ENCODE measurements at places on chromosomes 3 and 15.

DNA sequence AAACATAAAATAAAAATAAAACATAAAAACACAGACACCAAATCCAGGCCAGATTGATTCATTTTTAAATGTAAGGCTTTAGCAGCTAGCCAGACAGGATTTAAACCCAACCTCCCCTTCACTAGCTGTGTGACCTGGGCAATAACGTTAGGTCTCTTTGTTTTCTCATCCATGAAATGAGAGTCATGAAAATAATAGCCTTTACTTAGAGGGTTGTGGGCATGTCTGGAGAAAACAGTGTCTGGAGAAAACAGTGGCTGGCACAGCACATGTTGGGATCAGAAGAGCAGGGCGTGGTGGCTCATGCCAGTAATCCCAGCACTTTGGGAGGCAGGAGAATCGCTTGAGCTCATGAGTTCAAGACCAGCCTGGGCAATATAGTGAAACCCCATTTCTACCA, 1.9 kb upstream of the DPPA4 start:
- no peak for DNase-seq

GRCh38 chr15:74403991-74404563, 29.7 kb downstream of the SEMA7A start:
- no peak for DNase-seq

DNA sequence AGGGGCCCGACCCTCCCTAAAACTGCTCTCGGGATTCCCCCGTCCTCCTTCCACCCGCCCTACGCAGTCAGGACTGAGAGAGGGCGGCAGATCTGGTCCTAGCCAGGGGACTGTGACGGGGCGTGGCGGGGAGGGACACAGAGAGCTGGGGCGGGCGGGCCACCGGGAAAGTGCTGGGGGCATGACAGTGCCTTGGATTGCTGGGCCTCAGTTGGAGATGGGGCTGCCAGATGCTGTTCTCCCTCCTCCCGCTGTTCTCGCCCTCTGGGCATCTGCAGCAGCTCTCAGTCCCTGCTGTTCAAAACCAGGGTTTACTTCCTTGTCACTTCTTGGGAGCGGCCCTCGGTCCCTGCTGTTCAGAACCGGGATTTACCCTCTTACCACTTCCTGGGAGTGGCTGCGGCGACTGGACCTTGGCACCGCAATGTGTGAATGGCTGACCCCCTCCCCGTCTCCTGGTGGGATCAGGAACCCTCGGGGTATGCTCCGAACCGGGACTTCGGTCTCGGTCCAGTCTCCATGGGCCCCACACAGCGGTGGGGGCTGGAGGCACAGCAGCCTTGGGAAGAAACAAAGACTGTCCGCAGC, 1.8 kb upstream of the RPP25 start:
- no peak for DNase-seq

DNA sequence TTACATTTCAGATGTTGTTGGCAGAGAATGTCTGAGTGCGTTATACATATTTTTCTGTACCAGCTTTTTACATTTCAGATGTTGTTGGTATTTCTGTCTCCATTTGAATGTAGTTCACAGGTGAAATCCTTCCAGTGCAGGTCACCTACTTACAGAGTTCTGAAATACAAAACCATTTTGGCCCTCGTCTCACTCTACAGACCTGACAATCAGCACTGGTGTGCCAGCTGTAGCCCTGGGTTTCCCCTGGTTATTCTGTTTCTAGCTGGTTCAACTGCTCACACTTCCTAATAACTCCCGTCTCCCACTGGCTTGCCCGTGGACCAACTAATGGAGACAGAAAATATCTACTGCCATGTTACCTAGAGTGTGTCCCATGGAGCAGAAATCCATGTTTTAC, 87.5 kb upstream of the CDIN1 start:
- DNase-seq: no peak

- no peak for DNase-seq
These were observed 37.2 kb downstream of the MGLL start for GRCh38 chr3:127784865-127785710.

DNA sequence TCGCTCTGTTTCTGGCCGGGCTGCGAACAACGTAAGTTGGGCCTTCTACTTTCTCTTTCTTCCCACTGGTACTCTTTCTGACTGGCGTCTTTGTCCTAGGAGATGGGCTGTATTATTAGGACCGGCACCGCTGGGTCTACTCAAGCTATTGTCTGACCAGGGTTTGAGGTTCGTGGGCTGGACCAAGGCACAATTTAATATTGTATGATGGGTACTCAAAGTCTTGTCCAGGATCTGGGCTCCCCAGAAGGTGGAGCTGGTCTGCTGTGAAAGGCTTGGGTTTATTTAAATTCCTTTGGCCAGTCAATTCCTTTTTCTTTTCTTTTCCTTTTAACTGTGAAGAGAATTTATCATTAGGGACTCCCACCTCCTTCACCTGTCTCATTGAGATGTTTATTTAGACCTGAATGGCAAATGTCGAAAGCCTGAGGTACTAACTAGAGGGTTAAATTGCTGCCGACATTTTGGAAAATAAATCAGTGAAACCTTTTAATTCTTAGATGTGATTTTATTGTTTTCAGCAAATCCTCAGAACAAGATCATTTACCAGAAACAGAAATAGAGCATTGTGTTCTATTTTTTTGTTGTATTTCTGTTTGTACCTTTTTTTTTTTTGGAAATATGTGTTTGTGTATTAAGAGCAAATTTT, 410 bp downstream of the LRRC49 start:
- DNase-seq: no peak

- DNase-seq: no peak
These were observed 23.9 kb upstream of the HEG1 start for GRCh38 chr3:125079675-125080045.

- DNase-seq: no peak
These were observed 189.6 kb downstream of the ARRDC4 start for GRCh38 chr15:98150084-98150483.

DNA sequence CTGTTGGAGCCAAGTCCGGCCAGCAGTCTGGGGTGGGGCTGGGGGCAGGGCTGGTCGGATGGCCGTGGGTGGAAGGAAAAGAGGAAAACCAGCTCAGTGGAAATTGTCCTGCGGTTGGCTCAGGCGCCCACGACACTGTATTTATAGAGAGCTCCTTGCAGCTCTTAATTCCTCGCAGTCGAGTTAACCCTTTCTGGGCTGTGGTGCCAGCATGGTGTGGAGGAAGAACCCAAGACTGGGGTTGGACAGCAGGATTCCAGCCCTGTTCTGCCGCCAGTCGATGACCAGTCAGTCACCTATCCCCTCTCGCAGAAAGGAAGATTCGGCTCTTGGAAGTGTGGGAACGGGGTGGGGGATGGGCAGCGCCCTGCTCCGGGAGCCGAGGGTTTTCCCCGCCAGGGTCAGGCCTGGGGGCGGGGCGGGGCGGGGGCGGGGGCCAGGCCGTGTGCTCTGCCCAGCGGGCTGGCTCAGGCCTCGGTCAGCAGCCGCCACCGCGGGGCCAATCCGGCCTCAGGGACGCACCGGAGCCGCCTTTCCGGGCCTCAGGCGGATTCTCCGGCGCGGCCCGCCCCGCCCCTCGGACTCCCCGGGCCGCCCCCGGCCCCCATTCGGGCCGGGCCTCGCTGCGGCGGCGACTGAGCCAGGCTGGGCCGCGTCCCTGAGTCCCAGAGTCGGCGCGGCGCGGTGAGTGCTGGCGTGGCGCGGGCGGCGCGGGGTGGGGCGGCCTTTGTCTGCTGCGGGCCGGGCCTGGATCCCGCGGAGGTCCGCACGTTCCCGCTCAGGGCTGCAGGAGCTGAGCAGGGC, at the start of gene CD276:
Gene CD276 (plus strand): TSS at position 607 of the 804 bp plus-strand sequence. CDS start 15,257 bp downstream, outside the sequence.
- DNase-seq: no peak

DNA sequence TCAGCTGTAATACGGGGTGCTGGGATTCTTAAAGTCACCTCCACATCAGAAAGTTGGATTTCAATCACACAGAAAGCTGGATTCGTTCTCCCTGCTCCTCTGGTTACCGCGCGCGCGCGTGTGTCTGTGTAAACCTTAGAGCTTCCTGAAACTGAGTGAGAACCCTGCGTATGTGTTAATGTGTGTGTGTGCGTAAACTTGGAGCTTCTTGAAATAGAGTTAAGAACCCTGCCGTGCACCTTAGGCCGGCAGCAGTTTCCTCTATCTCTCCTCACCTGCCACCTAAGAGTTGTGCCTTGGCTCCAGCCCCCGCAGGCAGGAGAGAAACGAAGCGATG, 531 bp downstream of the LZTFL1 start:
- DNase-seq: no peak

GRCh38 chr3:61520966-61521628, 40.3 kb upstream of the PTPRG start:
- DNase-seq: no peak

DNA sequence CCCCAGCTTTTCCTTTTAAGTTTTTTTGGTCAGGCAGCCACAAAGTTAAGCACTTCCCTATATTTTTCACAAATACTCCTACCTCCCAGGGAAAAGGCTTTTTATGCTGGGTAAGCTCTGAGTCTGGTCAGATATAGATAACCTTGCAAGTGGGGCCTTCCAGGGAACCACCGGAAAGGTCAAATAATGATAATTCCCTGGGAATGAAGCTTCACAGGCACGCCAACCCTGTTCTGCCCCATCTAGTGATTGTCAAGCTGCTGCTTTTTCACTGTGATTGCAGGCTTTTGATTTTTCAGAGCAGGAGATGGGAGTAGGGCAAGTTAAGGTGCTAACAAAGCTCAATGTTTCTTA, 121.0 kb downstream of the ZNF609 start:
- no peak for DNase-seq

- no peak for DNase-seq
These were observed 14.7 kb downstream of the CHD2 start for GRCh38 chr15:92914768-92915221.

- no peak for DNase-seq
These were observed 11.0 kb upstream of the FILIP1L start for GRCh38 chr3:100125161-100125938.

DNA sequence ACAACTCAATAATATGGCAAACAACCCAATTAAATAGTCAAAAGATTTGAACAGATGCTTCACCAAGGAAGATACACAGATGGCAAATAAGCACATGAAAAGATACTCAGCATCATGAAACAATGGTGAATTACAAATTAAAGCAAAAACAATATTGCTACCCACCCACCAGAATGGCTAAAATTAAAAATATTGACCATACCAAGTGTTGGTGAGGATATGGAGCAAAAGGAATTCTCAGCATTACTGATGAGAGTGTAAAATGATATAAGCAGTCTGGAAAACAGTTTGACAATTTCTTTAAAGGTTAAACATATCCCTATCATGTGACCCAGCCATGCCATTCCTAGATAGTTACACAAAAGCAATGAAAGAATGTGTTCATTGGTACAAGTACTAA, 5.7 kb upstream of the PXYLP1 start:
- DNase-seq: no peak

DNA sequence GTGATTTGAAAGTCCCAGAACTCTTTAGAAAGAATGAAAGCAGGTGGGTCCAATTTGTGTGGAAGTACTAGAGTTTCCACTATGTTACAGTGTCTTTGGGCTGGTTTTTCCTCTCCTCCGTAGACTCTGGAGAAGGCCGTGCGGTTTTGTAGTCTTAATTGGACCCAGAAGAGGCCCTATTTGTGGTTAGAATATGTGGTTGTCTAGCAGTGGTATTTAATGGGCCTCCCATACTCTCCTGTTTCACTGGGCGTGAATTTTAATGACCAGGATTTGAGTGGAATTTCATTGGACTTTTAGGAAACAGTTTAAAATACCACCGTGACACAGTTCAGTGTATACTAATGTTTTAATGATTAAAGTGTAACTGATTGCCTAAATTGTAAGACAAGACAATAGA, 182.3 kb downstream of the BBX start:
- no peak for DNase-seq

- no peak for DNase-seq
These were observed 53.6 kb downstream of the PGPEP1L start for GRCh38 chr15:98953968-98954367.

- no peak for DNase-seq
These were observed 25.5 kb upstream of the KNG1 start for GRCh38 chr3:186691676-186692075.

GRCh38 chr15:40930430-40931299, 1.5 kb downstream of the DLL4 start:
- DNase-seq: no peak

DNA sequence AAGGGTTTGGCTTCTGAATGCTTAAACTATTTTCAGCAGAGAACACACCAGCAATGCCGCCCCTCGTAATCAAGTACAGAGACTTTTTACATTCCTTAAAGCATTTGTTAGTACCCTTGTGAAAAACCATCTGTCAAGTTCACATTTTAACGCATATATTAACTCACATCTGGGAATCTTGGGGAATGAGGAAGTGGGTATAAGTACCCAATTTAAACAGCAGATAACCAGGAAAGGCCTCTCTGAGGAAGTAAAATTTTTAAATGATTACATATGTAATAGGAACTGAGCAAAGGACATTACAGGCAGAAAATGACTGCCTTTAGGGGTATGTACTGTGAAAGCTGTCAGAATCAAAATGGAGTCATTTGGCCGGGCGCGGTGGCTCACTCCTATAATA, 12.8 kb upstream of the CFAP44 start:
- no peak for DNase-seq

GRCh38 chr3:102450976-102451375, 16.2 kb downstream of the ZPLD1 start:
- DNase-seq: no peak

GRCh38 chr3:23041918-23042696, 161.0 kb upstream of the UBE2E2 start:
- no peak for DNase-seq

- no peak for DNase-seq
These were observed 288.4 kb upstream of the GOLGA6L4 start for GRCh38 chr15:83947156-83947555.

- no peak for DNase-seq
These were observed 63.7 kb upstream of the THSD4 start for GRCh38 chr15:71051539-71051938.

DNA sequence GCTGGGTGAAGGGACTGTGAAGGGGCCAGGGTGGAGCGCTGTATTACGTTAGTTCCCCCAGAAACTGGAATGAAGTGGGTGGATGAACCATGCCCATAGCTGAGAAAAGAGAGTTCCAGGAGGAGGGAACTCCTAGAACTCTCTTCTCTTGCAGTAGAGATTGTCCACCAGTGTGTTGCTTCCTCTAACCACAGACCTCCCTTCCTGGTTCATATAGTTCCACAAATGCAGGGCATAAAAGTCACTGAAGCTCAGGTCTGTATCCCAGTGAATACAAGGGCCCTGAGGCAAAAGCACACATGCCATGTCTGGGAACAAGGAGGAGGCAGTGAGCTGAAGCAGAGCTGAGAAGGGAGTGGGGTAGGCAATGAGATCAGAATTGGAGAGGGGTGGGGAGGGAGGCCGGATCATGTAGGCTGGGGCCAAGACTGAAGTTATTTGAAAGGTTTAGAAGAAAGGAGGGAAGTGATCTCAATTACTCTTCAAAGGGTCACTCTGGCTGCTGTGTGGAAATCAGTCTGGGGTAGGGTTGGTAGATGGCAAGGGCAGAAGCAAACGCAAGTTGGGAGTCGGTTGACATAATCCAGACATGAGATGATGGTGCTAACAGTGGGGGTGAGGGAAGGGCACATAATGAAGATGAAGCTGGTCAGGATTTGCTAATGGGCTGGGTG, 6.5 kb downstream of the A4GNT start:
- no peak for DNase-seq

DNA sequence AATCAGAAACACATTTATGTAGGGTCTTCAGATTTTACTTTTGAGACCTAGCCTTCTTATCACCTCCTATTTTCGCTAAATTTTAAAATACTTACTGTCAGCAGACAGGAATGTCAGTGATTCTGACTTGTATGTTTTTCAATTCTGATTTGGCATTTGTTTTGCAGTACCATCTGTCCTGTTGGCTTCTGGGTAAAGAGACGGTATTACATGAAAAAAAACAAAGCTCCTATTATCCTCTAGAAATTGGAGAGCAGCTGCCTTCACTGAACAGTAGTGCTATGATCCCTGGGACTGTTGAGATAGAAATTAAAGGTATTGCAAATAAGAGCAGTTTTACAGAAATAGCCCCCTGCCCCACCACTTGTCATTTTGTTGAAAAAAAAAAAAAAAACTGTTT, 8.4 kb downstream of the ARMC8 start:
- DNase-seq: no peak
